NCI-H524 (cell line): ENCODE measurements at places on chromosomes 12 and 14.

DNA sequence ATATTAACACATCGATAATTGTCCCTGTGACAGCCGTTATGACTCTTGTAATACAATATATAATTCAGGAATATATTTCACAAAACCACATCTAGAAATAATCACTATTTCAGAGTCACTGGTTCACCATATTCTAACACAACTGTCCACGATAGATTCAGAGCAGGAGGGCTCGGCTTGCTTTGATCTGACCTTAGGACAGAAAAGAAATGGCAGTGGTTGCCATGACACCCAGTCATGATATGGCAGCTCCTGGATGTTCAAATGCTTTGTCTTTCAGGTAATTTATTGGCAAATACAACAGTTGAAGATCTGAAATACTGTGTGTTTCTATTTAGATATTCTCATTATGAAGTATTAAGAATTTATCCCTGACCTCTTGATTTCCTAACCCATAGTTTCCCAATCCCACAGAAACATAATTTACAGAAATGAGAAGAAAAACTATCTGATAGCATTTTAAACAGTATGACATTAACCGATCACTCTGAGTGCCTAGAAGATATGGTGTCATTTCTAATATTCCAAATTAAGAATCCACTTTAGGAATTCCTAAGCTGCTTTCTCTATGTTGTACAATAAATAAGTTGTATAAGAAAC is 116.4 kb downstream of the EPS8 start:
- no peak for DNase-seq

DNA sequence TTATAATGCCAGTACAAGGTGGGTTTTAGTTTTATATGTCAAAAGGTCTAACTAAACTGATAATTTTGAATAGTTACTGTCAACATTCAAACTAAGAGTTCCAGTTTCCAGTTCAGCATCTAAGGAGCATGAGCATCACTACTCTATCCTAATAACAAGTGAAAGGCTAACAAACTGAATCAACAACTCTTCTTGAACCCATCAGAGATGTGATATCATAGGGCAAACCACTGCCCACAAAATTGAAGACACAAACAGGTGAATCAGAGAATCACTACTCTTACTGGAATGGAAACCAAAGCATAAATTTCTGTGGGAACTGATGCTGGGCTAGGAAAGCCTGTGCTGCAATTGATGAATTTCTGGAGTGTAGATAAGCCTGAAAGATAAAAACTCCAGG is 140.7 kb upstream of the GRIP1 start:
- DNase-seq = no peak

DNA sequence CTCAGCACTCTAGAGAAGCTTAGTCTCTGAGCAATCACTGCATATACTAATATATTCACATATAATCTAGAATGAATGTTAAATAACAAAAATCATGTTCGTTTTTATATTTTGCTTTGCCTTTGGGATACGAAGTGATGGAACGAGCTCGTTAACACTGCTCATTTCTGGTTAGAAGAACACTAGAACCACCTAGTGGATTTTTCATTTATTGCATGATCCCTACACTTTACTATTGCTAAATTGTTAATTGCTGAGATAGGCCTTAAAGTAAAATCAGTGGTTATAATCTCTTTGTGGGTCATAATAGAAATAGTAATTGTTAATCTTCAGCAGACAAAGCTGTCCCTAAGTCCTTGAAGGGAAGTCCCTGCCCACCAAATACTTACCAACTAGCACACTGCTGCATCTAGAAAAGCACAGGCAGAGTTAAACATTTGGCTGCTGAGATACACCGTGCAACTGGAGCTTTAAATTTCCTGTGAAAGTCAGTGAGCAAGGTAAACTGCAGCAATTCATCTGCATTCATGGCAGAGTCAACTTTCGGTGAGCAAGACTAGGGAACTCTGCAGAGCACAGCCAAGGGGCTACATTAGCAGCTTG is 353.7 kb downstream of the APAF1 start:
- DNase-seq = no peak

- DNase-seq = no peak
These were observed 97.5 kb downstream of the LRRC74A start for GRCh38 chr14:76923431-76924370.

GRCh38 chr12:112546996-112547395 is 128.2 kb downstream of the PTPN11 start:
- DNase-seq = no peak
